ENCODE measurements at places on chromosomes 12 and 14. TPM values are rescaled to one million over a fixed set of nuclear protein-coding genes. Genes with fewer than 3 reads are reported as not detected.

TEP1 gene
- total RNA-seq, result 20.1 TPM

FAM90A1 gene
- 0.20 TPM for total RNA-seq

LRRC9 gene
- under 0.01 TPM for total RNA-seq

RIPK3 gene
- 3.7 TPM for total RNA-seq

C12orf50 gene
- total RNA-seq, result not detected

PLBD1 gene
- 1.4 TPM for total RNA-seq

RASSF8 gene
- 69.4 TPM for total RNA-seq

TAS2R9 gene
- total RNA-seq, result not detected

CAPZA3 gene
- total RNA-seq, result not detected

SALL2 gene
- total RNA-seq, result 0.78 TPM

SPRYD3 gene
- total RNA-seq, result 26.8 TPM

AEBP2 gene
- total RNA-seq, result 11.4 TPM

MGAT2 gene
- 58.1 TPM for total RNA-seq

VWF gene
- total RNA-seq, result 1.2 TPM

PCED1B gene
- total RNA-seq, result 0.39 TPM

ARHGAP9 gene
- under 0.01 TPM for total RNA-seq

RASAL1 gene
- total RNA-seq, result not detected

MSI1 gene
- not detected for total RNA-seq

KLRC4 gene
- total RNA-seq, result not detected

DCAF4 gene
- total RNA-seq, result 13.7 TPM

HSPB8 gene
- 4.3 TPM for total RNA-seq

TEDC1 gene
- total RNA-seq, result 8.5 TPM

CDKN3 gene
- total RNA-seq, result 64.3 TPM

MORN3 gene
- 0.20 TPM for total RNA-seq

MYF6 gene
- not detected for total RNA-seq

IL22 gene
- not detected for total RNA-seq

AKAP5 gene
- total RNA-seq, result 0.20 TPM

GLT8D2 gene
- total RNA-seq, result 13.2 TPM

DNAJC22 gene
- 0.20 TPM for total RNA-seq

MFAP5 gene
- 5.3 TPM for total RNA-seq

KDM5A gene
- 37.1 TPM for total RNA-seq

TTC6 gene
- not detected for total RNA-seq

FGF23 gene
- not detected for total RNA-seq

ANG gene
- 7.0 TPM for total RNA-seq

SERPINA12 gene
- not detected for total RNA-seq

ABCC9 gene
- total RNA-seq, result 5.9 TPM

OR6C2 gene
- not detected for total RNA-seq

ANKS1B gene
- 14.3 TPM for total RNA-seq

IRAK3 gene
- total RNA-seq, result 25.0 TPM

ASPG gene
- not detected for total RNA-seq

AQP2 gene
- total RNA-seq, result not detected

All from subcutaneous preadipocyte (primary cell).